ENCODE measurements at places on chromosomes 1 and 21.

- no peak for DNase-seq
These were observed 121.8 kb upstream of the ERG start for GRCh38 chr21:38619992-38620479.

- no peak for DNase-seq
These were observed 179.2 kb downstream of the PATJ start for GRCh38 chr1:61921435-61921834.

DNA sequence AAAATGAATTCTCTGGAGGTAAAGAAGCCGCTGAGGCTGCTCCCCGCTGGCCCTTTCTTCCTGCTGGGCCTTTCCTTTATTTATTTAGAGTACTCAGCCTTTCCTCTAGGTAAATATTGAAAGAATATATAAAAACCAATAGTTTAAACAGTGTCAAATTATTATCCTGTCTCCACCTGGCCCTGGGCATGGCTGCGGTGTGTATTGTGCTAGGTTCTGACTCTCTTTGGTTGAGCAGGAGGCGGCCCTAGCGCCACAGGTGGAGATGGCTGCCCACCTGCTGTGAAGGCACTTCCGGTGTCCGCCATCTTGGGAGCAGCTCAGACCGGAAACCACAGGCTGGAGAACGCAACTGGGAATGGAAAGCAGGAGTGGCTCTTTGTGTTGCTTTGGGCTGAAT, 29.0 kb upstream of the CLDN14 start:
- DNase-seq: no peak

DNA sequence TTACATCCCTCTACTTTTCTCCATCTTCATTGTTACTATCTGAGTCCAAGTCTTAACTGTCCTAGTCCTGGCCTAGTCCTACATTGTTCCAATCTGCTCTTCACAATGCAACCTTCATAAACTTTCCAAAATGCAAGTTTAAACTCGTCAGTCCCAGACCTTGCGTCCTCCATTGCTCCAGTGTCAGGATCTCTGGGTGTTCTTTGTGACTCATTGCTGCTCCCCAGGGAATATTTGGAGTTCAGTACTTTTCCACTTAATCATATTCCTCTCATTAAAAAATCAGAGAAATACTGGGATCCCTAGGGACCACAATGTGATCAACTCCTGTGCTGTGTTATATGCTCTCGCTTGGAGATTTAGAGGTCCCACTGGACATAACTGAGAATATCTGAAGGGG, 18.0 kb upstream of the KPRP start:
- no peak for DNase-seq

DNA sequence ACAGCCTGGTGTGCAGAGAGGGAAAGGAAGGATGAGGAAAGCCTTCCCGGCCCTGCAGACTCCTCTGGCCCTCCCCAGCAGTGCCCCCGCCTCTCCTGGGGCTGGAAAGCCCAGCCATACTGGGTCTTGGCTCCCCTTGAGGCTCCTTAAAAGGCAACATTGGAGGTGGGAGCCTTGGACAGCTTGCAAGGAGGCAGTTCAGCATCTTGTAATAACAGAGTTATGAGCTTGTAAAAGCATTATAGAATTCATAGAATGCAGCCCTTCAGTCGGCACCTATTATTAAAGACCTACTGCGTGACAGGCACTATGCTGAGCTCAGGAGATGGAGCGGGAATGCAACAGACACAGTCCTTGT, 4.2 kb downstream of the TINAGL1 start:
- no peak for DNase-seq

DNA sequence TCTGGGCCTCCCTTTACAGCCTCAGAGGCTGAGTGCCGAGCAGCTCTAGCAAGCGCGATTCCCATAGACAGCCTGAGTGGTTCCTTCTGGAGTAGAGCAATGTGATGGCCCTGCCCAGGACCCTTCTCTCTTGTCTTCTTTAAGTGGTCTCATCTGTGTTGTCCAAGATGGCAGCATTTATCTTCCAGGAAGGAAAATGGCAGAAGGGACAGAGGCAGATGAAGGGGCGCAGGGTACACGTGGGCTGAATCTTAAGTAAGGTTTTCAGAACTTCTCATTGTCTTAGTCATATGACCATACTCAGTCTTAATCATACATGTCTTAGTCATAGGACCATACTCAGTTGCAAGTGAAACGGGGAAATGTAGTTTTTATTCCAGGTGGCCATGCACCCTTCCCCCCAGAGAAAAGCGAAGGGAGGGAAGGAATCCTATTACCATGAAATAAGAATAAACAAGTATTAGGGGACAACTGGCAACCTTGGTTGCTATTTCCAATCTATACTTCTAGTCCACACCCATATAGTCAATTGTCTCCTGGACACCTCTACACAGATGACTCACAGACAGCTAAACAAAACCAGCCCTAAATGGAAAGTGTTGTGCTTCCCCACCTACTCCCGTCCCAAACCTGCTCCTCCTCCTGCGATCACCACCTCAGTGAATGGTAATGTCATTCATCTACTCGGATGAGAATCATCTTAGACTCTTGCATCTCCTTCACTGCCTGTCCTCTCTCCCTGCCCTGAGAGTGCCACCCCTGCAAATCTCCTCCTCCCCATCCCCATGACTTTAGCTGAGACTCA, 13.3 kb downstream of the OVAAL start:
- no peak for DNase-seq
